Kidney (tissue), 22 donors: ENCODE measurements at places on chromosomes 4 and X.
A peak's percentile ranks its signal among the peaks of the same experiment; 100 is the strongest.

DNA sequence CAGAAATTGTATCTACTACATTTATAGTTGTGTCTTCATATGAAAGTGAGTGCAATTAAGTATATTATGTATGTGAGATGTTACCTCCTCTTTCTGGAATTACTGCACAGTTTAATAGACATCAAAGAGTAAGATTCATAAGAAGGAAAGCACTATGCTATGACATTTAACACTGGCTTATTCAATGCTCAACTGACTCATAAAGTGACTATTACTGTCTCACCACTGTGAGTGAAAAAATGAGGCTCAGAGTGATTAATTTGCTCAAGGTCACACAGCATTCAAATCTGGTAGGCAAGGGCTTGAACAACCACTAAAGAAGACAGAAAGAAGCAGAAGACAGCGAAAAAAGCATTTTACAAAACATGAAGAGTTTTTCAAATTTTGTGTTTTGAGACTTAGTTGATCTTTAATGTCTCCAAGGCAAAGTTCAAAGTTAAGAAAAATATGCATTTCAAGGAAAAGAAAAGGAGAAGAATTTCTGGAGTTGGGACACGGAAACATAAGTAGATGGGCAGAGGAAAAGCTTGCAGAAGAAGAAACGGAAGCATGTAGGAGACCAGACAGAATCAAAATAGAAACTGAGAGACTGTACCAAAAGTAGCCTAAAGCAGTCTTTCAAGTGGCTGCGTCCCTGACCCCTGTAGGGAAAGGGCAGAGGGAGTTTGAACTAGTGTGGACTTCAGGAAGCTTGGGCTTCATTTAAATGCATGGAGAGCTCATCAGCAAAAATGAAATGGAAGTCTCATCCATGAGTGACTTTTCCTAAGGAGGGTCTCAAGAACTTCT lies 66.3 kb downstream of the KCNIP4 start:
- no peak for DNase-seq

- DNase-seq: no peak
Observed at GRCh38 chr4:171759274-171759673, 53.9 kb upstream of the GALNTL6 start.

GRCh38 chrX:50082741-50083140 lies 118.1 kb downstream of the AKAP4 start:
- DNase-seq: no peak

- DNase-seq: no peak
Observed at GRCh38 chr4:79290376-79290775, 35.5 kb downstream of the NAA11 start.

DNA sequence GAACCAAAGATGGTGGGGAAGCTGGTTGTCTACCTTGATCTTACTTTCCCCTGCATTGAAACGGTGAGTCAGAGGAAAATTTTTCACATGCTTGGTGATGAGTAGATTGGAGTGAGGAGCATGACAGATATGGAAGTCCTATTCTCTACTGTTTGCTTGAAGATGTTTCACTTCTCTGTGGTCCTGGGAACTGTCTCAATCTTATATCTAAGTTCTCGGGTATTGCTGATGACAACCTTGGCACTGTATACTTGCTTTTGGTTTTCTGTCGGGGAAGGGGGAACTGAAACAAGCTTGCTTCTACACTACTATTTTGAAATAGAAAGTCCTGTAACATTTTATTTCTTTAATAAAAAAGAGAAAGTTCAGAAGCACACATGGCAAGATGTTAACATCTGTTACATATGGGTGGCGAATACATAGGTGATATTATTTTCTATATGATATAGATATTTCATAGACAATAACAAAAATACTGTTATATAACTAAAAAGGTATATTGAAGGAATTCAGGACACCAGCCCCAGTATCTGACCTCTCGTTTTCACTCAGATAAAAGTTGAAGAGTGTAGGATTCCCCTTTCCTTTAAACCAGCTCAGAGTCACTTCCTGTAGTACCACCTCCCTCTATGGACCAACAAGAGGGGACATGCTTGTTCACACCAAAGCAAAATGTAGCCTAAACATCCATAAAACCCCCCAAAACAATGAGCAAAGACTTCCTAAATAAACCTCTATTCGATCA lies 88.8 kb downstream of the FMR1NB start:
- DNase-seq: no peak

DNA sequence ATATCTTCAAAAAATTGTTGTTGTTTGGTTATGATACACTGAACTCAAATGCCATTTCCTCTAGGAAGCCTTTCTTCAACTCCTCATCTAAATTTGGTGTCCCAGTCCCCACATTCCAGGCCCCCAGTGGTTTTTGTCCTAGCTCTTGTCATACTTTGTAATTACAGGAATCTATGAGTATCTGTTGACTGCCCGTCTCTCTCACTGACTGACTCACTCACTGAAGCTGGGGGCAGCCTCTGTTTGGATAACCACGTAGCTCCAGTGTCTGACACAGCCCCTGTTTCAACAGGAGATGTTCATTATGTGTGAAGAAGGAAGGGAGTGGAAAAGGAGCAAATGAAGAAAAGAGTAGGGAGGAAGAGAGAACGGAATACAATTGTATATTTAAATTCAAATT lies 284.1 kb upstream of the TENM3 start:
- DNase-seq: peak; percentile 35

- peak; percentile 29 for DNase-seq
Observed at GRCh38 chrX:138710866-138711341, 613 bp downstream of the FGF13 start.

GRCh38 chr4:24850674-24851073 lies 55.3 kb downstream of the SOD3 start:
- DNase-seq: no peak

GRCh38 chr4:52241916-52242315 lies 190.8 kb downstream of the SPATA18 start:
- DNase-seq: no peak

- peak; percentile 8 for DNase-seq
Observed at GRCh38 chr4:127055357-127055756, 577.4 kb upstream of the INTU start.

- DNase-seq: no peak
Observed at GRCh38 chr4:112735474-112735951, 98.6 kb downstream of the LARP7 start.

GRCh38 chr4:102387552-102388150 lies 42.4 kb upstream of the SLC39A8 start:
- no peak for DNase-seq

- DNase-seq: no peak
Observed at GRCh38 chr4:184370711-184371389, 103.5 kb downstream of the IRF2 start.

GRCh38 chrX:83022020-83022419 lies 486.1 kb upstream of the POU3F4 start:
- DNase-seq: no peak

- DNase-seq: no peak
Observed at GRCh38 chr4:69601065-69601464, 38.4 kb downstream of the UGT2A2 start.
